Forelimb muscle (tissue), 1 donor: ENCODE measurements at places on chromosomes 16 and 17. TPM values are rescaled to one million over a fixed set of nuclear protein-coding genes. Genes with fewer than 3 reads are reported as not detected.

GRCh38 chr17:77437017-77437416 is 296.2 kb downstream of the SEC14L1 start:
- DNase-seq, result no peak

- no peak for DNase-seq
Observed at GRCh38 chr17:62616993-62617893, 10.2 kb upstream of the MRC2 start.

GRCh38 chr17:55577687-55578086 is 66.4 kb upstream of the SMIM36 start:
- no peak for DNase-seq

GRCh38 chr17:3715296-3715695 is 8.4 kb upstream of the HASPIN start:
- no peak for DNase-seq

DNA sequence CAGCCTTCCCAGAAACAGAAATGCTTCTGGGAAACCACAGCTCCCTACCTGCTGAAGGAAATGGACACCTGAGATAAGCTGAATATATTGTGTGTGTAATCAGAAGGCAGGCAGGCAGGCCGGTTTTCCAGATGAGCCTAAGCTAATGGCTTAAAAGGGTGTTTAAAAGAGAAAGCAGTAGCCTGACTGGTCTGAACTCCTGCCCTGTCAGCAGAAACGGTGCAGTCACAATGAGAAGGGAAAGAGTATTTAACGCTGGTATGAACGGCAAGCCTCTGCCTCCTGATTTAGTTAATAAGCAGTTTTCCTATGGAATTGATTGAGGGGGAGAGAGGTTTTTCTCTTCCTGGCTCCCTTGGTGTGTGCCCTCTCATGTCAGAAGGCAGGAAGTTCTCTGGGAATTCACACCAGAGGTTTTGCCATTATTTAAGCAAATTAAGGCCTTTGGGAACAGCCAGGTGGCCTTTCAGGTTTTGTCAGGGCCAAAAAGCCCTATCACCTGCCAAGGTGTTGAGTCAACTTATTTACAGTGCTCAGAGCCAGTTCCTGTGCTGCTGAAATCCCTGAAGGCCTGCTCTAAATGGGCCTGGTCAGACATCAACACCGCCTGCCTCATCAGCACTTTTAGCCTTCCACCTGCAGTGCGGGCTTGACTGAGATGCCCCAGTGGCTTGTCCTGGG is 41.6 kb downstream of the CDH1 start:
- DNase-seq, result no peak

- DNase-seq, result no peak
Observed at GRCh38 chr16:22685459-22685830, 128.5 kb upstream of the HS3ST2 start.

GRCh38 chr16:13594823-13595222 is 325.1 kb upstream of the ERCC4 start:
- no peak for DNase-seq

The MFAP4 gene
- 248 TPM for polyA plus RNA-seq

The SKAP1 gene
- 0.30 TPM for polyA plus RNA-seq

The FASN gene
- polyA plus RNA-seq, result 24.6 TPM

The KRTAP9-8 gene
- not detected for polyA plus RNA-seq

The CFAP52 gene
- 0.16 TPM for polyA plus RNA-seq

The RNF151 gene
- not detected for polyA plus RNA-seq
